ENCODE measurements at places on chromosomes 2 and 18.

- DNase-seq, result no peak
Observed at GRCh38 chr18:22549260-22549937, 131.7 kb upstream of the CTAGE1 start.

DNA sequence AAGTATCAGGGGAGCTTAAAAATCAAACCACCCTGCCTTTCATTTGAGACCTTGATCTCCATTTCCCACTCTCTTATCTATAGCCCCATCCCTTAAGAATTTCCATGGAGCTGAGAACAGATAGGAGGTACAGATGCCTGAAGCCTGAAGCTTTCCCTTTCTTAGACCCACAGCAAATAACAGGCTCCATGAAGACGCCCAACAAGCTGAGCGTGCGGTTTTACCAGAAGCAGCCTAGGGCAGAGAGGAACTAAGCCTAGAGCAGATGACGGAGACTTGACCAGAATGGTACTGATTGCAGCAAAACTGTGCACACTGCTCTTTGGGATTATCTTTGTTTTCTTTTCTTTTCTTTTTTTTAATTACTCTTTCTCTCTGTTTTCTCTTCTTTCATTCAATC, 1.7 kb upstream of the ERBB4 start:
- DNase-seq, result no peak

- no peak for DNase-seq
Observed at GRCh38 chr2:211860224-211860623, 678.4 kb downstream of the ERBB4 start.

- no peak for DNase-seq
Observed at GRCh38 chr2:144514616-144515091, 5.3 kb downstream of the ZEB2 start.

DNA sequence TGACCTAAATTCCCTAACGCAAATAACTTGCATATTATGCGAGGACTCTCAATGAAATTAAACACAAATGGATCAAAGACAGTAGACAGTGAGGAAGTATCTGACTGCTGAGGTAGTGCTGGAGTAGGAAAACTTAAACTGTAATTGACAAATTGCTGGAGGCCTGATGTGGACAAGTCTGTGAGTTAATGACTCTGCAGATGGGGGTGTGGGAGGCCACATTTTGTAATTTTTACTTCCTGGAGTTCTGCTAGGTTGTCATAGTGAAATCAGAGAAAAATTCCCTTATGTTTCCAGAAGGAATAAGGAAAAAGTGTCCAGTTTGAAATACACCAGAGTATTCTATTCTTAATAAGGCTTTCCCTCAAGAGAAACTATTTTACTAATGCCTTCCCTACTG, 333.0 kb upstream of the CNTNAP5 start:
- no peak for DNase-seq

GRCh38 chr2:67649331-67650261, 252.5 kb downstream of the ETAA1 start:
- peak; percentile 77 for DNase-seq

- DNase-seq, result peak; percentile 92
Observed at GRCh38 chr2:237483018-237483731, 3.9 kb upstream of the MLPH start.

DNA sequence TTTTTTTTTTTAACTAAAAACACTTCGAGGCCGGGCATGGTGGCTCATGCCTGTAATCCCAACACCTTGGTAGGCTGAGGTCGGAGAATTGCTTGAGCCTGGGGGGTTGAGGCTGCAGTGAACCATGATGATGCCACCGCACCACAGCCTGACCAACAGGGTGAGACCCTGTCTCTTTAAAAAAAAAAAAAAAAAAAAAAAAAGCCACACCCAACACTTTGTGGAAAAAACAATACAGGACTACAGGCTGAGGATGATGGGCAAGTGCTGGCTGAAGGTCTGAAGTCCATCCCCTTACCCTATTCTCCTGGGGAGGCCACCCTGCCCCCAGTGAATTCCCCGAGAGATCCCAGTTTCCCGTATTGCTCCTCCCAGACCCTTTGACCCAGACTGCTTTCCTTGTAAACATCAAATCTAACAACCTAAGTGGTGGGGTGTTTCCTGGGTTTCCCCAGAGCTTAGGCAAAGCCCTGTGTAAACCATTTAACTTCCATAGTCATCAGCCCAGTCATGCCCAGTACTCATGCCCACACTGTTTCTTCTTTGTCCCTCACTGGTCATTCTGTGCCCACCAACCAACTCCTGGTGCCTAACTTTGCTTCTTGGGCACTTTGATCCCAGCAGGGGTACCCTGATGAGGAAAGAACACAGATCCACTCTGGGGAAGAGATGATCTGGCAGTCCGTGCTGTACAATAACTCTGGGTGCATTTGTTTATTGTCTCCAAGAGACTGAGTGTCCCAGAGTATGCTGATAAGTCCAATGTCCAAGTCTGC, 5.8 kb upstream of the TMEM37 start:
- DNase-seq, result no peak

DNA sequence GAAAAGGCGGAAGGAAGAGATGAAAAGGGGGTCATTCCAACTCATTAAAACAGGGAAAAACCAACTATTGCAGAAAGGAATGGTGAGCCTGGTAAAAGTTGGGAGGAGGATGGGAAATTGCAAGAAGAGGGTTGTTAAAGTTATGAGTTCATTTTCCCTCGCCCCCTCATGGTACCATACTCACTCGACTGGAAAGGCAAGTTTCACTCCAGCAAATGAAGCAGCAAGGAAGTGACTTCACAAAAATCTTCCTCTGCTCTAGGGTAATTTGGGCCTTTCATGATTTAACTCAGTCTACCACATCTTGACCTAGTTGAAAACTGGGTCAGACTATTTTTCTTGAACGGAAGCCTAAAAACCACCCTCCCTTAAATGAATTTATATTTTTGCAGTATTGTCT, 22.8 kb upstream of the DAW1 start:
- DNase-seq, result no peak

- DNase-seq, result no peak
Observed at GRCh38 chr2:136891100-136891499, 125.8 kb downstream of the THSD7B start.

DNA sequence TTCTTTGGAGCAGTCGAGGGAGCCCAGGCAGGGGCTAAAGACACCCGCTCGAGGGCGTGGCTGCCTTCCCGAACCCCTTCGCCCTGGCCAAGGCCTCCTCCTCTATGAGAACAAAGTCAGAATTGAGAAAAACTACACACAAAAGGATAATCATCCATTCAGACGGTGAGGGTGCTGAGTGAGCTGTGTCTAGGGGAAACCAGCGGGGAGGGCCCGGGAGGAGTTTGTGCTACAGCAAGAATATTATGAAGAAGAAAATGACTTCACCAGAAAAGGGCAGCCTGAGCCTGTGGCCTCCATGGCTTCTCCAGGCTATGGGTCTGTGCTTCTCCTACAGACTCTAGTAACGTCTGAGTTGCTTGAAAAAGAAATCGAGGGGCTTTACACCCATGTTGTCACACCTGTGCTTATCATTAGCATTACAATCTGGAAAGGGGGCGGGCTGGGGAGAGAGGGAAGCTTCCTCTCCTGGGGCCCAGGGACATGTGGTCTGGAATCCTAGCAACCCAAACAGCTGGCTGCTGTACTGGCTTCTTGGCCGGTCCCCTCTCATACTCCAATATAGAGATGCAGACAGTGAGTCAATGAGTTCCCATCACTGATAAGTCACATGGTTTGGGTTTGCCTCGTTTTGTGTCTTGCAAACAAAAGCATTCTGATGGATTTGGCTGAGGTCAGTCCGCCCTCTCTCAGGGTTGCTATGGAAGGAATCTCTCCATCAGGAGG, 52.0 kb upstream of the ARL4C start:
- peak; percentile 69 for DNase-seq

Measured in RPMI7951 (cell line).